ENCODE measurements at places on chromosomes 7 and 10.

DNA sequence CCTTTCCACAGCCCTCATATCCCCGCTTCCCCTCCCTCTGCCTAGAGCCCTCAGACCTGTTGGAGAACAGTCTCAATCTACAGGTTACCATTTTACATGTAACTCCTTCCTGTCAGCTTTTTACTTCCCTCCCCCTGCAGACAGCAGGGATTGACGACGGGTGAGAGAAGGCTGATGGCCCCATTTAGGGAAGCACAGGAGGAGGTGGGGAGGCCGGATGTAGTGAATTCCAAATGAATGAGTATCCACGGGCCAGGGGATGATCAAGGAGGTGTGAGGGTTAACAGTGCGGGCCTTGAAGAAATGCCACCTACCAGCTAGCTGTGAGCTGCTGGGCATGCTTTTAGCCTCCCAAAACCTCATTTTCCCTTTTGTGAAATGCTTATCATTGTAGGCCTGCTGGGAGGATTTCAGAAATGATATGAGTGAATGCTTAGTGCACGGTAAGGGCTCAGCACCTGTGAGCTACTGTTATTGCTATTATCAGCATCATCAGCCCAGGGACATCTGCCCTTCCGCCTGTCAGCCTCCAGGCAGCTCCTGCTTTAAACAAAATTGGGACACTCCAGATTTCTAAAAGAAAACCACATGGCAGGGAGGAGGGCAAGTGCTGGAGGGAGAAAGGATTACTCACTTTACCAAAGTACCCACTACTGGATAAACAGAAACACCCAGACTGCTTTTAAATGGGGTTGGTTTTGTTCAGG is 6.5 kb upstream of the NANOS1 start:
- DNase-seq: no peak

DNA sequence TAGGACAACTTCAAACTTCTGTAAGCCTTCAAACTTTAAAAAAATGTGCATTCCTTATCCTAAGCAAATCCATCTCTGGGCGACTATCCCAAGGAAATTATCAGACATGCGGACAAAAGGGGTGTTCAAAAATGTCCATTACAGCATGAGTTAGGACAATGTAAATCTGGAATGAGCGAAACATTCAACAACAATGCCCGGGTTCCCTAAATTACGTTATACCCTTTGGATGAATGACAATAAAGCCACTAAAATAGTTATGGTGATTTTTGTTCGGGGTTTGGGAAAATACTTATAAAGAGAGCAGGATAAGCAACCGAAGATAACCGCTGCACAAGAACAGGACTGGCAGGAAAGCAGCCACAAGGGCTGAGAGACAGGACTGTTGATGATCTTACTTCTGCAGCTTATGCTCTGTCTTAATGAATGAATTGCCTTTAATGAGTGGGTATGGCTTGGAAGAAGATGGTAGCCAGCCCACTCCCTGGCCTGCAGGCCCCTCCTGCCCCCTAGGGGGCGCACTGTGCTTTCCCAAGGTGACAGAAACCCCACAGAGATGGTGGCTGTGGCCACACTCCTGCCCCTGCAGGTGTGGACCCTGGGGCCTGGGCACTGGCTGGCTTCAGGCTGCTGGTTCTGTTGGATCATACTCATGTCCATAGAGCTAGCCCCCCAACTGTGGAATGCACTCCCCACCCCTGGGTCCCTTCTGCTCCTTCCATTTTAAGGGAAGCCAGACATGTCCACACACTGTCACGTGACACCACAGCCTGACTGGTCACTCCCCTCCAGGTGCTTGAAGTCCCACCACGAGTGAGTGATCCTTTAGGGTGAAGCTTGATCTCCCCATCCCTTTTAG is 45.0 kb downstream of the ZCCHC24 start:
- peak; percentile 88 for DNase-seq

- DNase-seq: no peak
Observed at GRCh38 chr10:72242675-72243074, 26.6 kb upstream of the ASCC1 start.

DNA sequence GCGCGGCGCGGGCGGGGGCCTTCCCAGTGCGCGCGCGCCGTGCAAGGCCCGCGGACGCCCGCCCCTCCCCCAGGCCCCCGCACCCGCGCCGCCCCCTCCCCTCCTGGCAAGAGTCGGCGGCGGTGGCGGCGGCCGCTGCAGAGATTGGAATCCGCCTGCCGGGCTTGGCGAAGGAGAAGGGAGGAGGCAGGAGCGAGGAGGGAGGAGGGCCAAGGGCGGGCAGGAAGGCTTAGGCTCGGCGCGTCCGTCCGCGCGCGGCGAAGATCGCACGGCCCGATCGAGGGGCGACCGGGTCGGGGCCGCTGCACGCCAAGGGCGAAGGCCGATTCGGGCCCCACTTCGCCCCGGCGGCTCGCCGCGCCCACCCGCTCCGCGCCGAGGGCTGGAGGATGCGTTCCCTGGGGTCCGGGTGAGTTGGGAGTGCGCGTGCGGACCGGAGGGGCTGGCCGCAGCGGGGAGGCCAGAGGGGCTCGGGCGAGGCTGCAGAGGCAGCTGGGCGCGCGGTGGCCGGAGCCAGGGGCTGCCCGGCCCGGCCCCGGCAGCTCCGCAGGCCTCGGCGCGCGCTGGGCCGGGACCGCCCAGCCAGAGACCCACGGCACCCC is at the start of gene BMPR1A:
Gene BMPR1A, plus strand, starts transcription at position 109 of the 602 bp plus-strand sequence. CDS start 119,400 bp downstream, outside the sequence.
- no peak for DNase-seq

- DNase-seq: peak; percentile 68
Observed at GRCh38 chr10:36779238-36779846, 346.1 kb upstream of the ANKRD30A start.

DNA sequence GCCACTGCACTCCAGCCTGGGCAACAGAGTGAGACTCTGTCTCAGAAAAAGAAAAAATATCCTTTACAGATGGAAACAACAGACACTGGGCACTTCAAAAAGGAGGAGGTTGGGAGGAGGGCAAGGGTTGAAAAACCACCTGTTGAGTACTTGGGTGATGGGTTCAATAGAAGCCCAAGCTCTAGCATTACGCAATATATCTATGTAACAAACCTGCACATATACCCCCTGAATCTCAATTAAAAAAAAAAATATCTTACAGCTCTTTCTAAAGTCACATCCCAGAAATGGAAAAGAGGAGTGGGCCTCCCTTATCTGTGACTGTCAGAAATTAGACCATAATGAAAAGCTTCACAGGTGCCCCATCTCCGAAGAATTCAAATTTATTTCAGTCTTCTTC is 12.1 kb downstream of the VIM start:
- no peak for DNase-seq

DNA sequence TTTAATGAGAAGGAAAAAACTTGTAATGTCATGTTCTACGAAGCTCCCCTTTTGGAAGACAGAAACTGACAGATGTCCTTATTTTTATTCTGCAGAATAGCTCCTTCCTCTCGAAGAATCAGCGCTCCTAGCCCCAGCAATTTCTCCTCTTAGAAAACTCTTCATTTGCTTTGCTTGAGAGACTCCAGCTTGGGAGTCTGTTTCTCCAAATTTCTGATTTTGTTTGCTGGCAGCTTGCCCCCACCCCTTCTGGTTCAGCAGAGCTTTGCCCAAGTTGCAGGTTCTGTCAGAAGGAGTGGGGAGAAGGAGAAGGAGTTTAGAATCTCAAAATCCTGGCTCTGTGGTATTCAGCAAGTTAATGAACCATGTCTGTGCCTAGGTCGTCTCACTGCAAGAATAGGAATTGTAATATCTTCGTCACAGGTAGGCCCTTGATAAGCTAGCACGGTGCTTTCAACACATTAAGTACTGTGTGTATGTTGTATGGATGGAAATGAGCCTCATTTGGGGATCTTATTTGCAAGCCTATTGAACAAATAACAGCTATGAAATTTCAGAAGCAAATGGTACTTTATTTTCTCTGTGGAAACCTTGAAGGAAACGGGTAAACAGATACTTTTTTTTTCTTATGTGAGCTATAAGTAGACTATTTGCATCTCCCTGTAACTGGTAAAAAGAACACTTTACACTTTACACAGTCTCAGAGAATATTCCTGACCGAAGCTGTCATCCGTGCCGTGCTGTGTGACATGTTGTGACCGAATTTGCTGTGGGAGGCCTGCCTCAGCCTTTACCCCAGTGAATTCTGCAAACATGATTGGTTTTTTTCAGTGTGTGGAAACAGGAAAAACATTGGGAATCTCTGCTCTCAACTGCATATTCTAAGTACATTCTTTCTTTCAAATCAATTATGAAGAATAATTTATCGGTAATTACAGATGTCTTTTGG is 290.9 kb downstream of the CAMK1D start:
- no peak for DNase-seq

- no peak for DNase-seq
Observed at GRCh38 chr10:84344526-84344925, 16.1 kb downstream of the CCSER2 start.

- peak; percentile 53 for DNase-seq
Observed at GRCh38 chr7:69020536-69020935, 577.7 kb upstream of the AUTS2 start.

DNA sequence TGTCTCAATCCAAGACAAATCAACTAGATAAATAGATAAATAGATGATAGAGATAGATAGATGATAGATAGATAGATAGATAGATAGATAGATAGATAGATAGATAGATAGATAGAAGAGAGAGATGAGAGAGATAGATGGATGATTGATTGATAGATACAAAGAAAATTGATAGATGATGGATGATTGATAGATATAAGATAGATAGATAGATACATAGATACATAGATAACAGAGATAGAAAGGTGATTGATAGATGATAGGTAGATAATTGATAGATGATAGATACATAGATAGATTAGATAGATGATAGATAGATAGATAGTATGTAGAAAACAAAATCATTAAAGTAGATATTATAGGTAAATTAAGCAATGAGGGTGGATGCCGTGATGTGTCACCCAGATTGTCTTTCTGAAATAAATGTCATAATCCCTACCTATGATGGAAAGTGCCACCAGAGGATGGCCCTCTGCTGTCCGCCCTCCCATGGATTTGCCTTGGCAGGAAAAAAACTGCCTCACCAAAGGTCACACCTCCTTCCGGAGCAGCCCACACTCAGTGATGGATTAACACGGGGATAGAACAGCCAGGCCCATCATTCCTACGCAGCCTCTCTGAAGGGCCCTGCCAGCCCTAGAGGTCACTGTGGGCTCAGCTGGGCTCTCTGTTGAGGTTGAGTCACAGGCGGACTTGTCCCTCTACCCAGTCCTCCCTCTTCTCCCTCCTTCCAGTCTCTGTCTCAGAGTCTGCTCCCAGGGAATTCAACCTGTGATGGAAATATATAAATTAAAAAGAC is 50.8 kb downstream of the KCNH2 start:
- no peak for DNase-seq

DNA sequence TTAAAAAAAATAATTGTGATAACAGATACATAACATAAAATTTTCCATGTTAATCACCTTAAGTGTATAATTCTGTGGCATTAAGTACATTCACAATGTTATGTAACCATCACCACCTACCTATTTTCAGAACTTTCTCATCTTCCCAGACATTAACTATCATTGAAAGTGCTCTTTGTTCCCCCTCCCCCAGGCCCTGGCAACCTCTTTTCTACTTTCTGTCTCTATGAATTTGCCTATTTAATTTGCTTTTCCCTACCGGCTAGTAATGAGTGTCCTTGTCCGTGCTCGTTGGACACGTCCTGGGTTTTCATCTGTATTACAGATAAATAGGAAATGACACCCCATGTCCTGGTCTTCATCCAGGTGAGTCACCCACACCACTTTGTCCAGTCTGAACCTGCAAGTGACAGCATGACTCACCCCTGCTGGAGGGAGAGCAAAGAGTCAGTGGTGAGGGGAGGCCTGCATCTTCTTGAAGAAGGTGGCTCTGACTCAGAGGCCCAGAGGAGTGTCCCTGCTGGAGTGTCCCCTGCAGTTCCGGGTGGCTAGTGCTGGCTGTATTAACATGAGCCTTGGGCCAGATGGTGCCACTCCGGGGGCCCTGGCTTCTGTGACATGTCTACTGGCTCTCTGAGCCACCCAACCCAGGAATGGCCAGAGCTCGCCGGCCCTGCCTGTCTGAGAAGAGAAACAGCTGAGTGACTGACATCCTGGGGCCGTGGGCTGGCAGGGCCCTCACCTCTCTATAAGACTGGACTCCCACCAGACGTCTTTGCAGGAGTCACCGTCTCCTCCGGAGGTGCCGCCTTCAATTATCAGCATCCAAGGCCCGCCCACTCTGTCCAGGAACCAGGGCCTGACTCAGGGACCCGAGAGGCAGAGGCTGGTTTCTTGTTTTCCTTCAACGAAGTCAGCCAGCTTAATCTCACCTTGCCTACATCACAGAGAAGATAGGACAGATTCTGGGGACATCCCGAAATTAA is 503.2 kb upstream of the MKI67 start:
- no peak for DNase-seq

GRCh38 chr7:14521183-14521582 is 381.4 kb downstream of the DGKB start:
- DNase-seq: no peak

DNA sequence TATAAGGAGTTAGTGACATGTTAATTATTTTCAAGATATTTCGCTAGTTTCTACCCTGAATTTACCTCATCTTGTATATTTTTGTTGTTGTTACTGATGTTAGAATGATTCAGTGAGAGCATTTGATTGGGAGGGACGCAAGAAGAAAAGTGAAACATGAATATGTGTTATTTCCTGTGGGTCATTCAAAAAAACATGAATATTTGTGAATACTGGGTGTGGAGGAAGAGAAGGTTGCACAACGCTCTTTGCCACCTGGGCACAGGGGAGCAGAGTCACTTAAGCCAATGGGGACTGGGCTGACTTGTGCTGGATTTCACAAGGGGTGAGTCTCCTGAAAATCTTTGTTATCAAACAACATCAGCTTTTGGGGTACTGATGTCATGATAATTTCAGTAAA is 39.5 kb downstream of the AGK start:
- DNase-seq: no peak

DNA sequence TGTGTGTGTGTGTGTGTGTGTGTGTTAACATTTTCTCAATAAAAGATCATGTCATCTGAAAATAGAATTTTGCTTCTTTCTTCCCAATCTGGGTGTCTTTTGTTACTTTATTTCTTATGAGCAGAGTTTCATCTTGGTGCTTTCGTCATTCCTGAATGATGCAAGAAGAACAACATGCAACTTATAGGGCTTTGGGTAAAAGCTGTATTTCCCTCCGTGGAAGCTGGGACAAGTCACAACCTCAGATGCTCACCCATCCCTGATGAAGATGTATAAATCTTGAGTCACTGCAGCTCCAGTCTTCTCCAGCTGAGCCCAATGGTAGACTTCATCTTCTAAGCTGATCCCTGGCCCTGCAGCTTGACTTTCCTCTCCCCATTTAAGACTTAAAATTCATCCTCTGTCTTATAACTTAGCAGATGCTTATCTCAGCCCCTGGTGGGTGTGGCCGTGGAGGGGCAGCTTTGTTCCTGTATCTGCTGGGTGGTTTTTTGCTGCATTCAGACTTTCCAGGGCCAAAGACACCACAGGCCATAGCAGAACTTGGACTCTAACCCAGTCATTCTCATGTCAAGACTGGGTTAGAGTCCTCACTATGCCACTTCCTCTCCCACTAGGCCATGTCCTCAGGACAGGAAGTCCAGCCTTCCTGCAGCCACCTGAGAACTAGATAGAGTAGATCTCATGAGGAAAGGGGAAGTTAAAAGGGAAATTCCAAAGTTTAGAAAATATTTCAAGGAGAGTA is 356.4 kb downstream of the TNS3 start:
- DNase-seq: no peak
